ENCODE measurements at places on chromosomes 11 and 22.

DNA sequence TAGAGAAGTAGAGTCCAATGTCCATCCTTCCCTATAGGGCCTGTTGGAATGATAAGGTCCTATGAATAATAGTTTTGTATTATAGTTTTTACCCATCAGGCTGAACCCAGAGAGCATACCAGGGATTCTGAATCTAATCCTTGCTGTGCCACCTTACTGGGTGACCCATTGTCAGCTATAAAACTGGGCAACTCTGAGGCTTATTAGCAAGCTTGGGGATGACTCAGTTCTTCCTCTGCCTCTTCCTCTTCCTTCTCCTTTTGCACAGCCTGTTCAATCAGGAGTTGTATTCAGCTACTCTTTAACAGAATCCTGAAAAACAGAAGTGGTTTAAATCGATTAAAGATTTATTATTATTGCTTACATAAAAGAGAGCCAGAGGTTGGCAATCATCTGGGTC, 8.9 kb downstream of the HEPHL1 start:
- DNase-seq, result no peak

DNA sequence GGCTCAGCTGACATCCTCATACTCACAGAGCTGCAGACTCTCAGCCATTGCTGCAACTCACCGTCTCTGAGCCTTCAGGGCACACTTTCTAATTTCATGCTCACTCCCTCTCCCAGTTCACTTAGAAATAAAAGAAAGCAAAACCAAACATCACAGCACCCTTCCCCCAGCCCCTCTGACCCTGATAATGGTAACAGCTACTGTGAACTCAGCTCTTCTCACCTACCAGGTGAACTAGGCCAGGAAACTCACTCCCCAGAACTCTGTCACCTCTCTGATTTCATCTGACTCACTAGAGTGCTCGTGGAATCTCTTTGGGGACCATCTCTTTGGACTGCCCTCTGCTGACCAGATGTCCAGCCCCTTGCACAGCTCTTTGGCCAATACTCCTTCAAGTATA, 14.5 kb upstream of the PARVA start:
- no peak for DNase-seq

GRCh38 chr11:87141980-87142514, 104.3 kb downstream of the TMEM135 start:
- no peak for DNase-seq

GRCh38 chr11:82680252-82680651, 53.4 kb downstream of the FAM181B start:
- no peak for DNase-seq

DNA sequence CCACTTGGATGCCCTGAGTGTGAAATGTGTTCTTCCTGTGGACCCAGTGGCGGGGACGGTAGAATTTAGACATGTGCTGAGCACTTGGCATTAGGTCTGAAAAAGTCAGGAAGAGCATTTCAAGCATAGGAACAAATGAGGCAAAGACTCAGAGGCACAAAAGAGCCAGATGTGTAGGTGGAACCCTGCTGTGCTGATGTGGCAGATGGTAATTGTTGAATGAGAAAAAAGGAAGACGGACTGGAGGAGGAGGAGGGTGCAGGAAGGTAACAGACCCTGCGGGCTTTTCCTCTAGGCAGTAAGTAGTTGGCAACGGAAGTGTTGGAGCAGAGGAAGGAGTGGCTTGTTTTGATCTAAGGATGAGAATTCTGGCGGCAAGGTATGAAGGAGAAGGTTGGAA, 985.8 kb downstream of the TBC1D22A start:
- DNase-seq, result no peak

GRCh38 chr22:39574779-39575551, 4.4 kb downstream of the CACNA1I start:
- no peak for DNase-seq

- DNase-seq, result no peak
Observed at GRCh38 chr11:19530505-19530904, 182.1 kb upstream of the NAV2 start.

GRCh38 chr11:91136631-91137030, 913.8 kb upstream of the CHORDC1 start:
- DNase-seq, result no peak

DNA sequence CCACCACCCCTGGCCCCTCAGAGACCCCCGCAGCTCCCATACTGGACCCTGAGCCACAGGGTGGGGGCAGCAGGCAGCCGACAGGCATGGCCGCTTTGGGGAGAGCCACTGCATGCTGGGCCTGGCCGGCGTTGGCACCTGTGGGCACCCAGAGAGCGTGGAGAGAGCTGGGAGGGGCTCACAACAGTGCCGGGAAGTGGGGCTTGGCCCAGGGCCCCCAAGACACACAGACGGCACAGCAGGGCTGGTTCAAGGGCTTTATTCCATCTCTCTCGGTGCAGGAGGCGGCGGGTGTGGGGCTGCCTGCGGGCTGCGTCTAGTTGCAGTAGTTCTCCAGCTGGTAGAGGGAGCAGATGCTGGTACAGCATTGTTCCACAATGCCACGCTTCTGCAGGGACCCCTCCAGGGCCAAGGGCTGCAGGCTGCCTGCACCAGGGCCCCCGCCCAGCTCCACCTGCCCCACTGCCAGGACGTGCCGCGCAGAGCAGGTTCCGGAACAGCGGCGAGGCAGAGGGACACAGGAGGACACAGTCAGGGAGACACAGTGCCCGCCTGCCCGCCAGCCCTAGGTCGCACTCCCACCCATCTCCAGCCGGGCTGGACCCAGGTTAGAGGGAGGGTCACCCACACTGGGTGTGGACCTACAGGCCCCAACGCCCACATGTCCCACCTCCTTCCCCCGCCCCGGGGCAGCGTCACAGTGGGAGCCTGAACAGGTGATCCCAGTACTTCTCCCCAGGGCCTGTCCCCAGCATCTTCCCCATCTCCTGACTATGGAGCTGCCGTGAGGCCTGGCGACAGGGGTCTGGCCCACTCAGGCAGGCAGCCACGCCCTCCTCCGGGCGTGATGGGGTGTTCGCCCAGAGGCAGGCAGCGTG, 1.2 kb downstream of the INS start:
- DNase-seq, result no peak

- DNase-seq, result no peak
Observed at GRCh38 chr11:109018639-109019038, 353.8 kb downstream of the DDX10 start.

GRCh38 chr11:119125821-119126220, 4.4 kb downstream of the HINFP start:
- DNase-seq, result no peak

GRCh38 chr11:95816037-95816436, 25.7 kb downstream of the CEP57 start:
- no peak for DNase-seq

DNA sequence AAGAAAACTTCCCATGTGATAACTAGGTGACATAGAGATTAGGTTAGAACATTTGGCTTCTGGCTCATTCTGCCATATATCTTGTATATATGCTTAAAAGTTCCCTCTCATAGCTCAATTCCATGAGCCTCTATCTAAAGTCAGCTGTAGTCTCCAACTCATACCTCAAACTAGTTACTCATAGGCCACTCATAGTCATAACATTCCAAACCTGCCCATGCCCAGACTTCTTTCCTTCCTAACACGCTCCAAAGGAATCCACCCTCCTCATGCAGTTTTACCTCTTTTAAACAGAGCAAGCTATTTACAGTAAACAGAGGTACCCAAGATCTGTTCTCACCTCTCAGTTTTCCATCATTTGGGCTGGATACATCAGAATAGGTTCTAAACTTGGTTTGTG, 39.4 kb downstream of the GLYATL2 start:
- DNase-seq, result no peak

- no peak for DNase-seq
Observed at GRCh38 chr22:46931414-46931813, 169.0 kb downstream of the TBC1D22A start.

DNA sequence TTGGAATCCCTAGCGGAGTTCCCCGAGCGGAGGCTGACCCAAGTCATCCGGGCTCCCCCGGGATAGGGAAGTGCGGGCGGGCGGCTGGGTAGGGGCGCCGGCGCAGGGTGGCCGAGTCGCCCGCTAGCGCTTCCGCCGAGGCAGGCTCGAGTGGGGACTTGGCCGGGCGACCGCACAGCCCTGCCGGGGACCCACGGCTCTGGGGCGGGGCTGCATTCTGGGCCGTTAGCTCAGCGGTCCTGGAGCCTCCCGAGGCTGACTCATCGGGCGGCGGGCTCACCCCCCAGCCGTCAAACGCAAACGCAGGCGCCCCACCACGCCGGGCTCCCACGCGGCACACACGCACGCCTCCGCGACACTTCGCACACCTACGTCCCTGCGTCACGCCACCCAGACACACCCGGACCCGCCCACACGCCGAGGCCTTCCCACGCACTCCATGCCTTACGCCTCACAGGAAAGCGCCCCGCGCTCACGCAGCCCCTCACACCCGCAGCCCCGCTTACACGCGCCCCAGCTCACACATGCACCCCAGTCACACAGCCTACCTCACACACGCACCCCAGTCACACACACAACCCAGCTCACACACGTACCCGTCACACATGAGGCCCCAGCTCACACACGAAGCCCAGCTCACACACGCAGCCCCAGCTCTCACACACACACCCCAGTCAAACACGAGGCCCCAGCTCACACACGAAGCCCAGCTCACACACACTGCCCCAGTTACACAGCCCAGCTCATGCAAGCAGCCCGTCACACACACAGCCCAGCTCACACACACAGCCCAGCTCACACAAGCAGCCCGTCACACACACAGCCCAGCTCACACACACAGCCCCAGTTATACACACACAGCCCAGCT, 1.2 kb downstream of the PHLDB1 start:
- peak; percentile 43 for DNase-seq

GRCh38 chr11:115630214-115630613, 126.0 kb upstream of the CADM1 start:
- DNase-seq, result no peak

DNA sequence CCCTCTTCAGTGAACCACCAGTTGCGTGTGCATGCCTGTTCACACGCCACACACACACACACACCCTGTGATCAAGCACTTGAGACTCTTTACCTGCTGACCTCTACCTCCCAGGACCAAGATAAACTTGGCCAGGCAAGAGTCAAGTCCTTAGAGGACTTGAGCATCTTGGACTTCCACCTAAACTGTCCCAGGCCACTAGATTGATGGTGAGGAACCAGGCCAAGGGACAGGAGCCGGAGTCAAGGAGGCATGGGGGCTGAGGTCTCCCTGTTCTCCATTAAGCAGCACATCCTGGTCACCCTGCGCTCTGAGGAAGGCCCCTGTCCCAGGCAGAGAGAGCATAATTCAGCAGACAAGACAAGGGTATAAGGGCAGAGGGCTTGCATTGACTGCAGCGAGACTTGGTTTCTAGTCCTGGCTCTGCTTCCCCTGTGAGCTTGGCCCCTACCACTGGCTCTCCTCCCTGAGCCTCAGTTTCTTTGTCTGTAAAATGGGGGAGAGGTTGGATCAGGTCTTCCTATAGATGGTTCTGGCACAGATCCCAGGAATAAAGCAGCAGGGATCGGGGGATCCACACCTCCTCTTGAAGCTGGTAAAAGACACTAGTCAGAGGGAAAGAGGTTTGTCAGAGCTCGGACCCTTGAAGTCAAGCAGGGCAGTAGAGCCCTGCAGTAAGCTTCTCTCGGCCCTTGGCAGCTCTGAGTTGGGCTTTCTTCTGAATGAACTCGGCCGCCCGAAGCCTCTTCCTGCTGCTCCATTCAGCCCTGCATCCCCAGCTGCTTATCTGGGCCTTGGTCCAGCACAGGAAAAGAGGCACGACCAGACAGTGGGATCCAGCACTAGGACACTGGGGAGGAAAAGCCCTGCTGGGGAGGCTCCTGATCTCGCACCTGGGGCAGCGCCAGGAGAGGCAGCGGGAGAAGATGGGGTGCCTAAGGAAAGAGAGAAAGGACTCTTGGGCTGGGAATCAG, 2.0 kb downstream of the CREB3L1 start:
- no peak for DNase-seq

GRCh38 chr11:2102132-2102882, 36.9 kb downstream of the IGF2 start:
- no peak for DNase-seq

- no peak for DNase-seq
Observed at GRCh38 chr11:78833237-78833636, 258.6 kb upstream of the NARS2 start.

DNA sequence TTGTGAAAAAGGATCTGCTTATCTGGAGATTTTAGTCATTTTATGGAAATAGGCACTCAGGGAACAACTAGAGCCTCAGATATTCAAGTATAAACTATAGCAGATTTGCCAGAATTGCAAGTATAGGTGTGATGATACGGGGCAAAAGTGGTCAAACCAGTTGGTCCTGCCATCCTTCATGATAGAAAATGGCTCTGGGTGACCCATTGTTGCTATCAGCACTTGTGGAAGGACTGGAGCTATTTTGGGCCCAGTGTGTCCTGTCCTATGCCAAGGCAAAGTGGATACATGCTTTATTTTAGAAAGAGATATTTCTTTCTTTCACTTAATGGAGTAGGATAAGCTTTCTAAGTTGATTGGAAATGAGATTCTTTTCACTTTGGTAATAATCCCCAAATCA, 85.2 kb downstream of the PPP6R3 start:
- DNase-seq, result no peak

DNA sequence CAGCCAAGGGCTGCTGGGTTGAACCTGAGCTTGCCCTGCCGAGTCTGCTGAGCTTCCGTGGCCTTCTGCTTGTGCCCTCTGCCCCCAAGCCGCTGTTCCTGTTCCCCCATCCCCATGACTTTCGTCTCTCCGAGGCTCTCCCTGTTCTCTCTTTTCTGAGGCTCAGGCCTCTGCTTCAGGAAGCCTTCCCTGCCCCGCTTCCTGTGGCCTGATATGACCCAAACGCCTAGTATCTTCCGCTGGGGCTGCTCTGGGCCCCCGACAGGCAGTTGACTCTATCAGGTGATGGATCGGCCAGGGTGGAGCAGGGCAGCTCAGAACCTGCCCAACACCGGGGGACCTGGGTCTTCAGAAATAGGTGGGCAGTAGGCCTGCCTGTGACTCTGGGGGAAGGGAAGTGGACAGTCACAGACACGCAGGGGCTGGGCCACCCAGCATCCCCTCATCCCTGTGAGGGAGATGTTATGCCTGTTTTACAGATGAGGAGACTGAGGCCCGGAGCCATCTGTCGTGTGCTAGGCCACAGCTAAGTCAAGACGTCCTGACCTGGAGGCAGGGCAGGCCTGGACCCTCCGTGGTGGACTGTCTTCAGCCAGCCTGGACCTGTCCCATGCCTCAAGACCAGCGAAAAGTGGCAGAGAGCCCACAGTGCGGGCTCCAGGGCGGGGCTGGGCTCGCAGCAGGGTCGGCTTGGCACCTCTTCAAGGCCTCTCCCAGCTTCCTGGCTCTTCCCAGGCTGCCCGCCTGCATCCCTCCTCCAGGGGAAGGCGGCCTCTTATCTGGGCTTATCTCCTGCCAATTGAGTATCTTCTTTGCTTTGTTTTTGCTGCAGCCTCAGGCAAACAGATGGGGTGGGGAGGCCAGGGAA, 16.2 kb downstream of the BAD start:
- no peak for DNase-seq

DNA sequence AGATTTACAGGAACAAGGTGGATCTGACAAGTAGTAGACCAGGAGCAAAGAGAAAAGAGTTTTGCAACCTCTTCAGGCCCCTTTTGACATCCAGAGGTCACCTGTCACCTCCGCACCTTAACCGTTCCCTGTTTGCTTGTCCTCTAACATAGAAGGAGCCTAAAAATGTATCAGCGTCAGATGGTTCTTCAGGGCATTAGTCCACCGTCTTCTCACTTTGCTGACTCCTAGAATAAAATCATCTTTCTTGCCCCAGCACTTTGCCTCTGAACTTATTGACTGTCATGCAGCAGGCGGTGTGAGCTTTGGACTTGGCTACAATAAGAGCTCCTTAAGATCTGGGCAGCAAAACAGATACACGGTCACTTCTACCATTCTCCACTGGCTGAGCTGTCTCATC, 339.7 kb upstream of the B3GAT1 start:
- no peak for DNase-seq

- DNase-seq, result no peak
Observed at GRCh38 chr22:24001314-24001713, 3.9 kb downstream of the GSTT4 start.

- no peak for DNase-seq
Observed at GRCh38 chr11:23956586-23956985, 540.3 kb upstream of the LUZP2 start.

All from stimulated activated CD4-positive, alpha-beta T cell treated with anti-CD3 and anti-CD28 coated beads, Interleukin-12 subunit alpha, Interleukin-12 subunit beta, amount 100 ng/mL, for 24 hours (primary cell).